Activated T-helper 17 cell treated with anti-CD3 and anti-CD28 coated beads, Interleukin-2, amount 50 U/mL, for 72 hours (primary cell): ENCODE measurements at places on chromosomes 7 and 10. TPM values are rescaled to one million over a fixed set of nuclear protein-coding genes. Genes with fewer than 3 reads are reported as not detected.

GRCh38 chr10:88159127-88159829, 295.9 kb downstream of the PTEN start:
- ATAC-seq: no peak

DNA sequence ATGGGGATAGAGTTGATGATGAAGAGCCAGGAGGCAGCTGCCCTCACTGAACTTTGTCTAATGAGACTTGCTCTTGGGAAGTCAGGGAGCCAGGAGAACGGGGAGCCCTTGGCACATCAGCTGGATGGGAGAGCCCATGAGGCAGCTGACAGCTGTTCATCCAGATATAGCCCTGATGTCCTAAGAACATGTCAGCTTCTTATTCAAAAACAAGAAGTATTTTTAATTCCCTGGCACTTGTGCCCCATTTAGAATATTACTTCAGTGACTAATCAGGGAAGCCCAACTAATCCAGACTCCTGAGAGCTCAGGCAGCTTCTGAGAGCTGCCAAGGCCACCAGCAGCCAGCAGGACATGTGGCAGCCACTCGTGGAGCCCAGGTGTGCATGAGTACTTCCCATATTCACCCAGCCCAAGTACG, 363.4 kb downstream of the GRID1 start:
- ATAC-seq: no peak

DNA sequence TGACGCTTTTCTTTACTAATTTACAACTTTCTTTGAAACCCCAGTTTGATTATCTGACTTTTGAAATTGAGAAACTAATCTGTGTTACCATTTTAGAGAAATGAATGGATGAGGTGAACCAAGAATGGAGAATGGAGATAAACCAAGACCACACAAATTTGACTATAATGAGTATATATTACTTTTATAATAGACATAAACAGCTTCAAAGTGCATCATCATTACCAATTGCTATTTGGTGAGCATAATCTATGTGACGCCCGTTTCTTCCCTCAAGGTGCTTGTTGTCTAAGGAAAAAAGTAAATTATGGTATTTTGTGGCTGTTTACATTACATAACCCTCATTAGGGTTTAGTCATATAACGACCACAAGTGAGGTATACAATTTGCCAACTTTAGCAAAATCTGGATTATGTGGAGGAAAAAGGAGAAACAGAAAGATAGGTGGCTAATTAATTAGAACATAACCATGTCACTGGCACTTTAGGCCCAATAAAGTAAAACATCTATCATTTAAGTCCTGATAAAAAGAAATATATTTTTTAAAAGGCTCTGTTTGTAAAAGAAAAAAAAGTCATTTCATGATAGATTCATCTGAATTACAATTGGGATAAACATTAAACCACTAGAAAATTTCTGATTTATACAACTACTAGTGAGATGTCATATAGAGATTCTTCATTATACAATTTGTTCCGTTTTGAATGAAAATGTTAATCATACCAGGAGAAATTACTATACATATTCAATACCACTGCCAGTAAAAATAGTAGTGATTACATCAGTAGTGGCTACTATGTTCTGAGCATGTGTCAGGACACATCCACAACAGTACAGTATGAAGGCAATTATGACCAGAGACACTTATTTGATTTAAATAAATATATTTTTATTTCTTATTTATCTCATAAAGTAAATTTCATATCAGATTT, 118.2 kb upstream of the FAM133B start:
- peak; percentile 84 for ATAC-seq

GRCh38 chr7:27199849-27200760, at the start of gene HOXA13:
TSS of gene HOXA13 (minus strand) at chr7:27200091. CDS start at chr7:27200077, 14 bp downstream.
- peak; percentile 37 for ATAC-seq

DNA sequence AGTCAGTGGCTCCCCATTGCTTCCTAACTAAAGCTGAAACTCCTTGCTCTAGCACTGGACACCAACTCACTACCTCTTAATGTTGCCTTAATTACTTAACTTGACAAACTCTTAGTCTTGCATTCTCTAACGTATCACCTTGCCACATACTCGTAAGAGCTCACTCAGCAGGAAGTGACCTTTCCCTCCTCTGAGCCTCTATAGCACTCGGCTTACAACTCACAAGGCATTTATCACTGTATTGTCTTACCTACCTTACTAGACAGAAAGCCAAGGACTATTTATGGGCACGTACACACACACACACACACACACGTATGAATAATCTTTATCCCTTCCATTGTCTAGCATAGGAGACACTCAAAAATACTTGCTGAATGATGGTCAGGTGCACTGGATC, 21.2 kb downstream of the CEP41 start:
- peak; percentile 36 for ATAC-seq

GRCh38 chr7:144997512-144997911, 161.7 kb upstream of the TPK1 start:
- no peak for ATAC-seq

DNA sequence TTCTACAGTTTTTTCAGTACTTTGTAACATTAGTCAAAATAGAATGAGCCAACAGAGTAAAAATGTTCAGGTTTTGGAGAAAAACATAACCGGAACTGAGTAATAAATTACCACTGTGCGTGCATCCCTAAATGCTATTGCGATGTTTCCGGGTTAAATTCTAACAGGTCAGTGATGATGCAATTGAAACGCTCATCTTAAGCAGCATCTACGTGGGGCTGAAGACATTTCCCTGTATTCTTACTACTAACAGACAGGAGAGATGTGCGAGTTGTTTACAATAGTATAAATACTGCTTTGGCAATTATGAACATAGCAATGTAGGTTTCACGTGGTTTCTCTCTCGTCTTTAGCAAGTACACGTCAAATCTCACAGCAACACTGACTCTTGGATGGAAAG, 149.4 kb downstream of the USP6NL start:
- ATAC-seq: no peak

DNA sequence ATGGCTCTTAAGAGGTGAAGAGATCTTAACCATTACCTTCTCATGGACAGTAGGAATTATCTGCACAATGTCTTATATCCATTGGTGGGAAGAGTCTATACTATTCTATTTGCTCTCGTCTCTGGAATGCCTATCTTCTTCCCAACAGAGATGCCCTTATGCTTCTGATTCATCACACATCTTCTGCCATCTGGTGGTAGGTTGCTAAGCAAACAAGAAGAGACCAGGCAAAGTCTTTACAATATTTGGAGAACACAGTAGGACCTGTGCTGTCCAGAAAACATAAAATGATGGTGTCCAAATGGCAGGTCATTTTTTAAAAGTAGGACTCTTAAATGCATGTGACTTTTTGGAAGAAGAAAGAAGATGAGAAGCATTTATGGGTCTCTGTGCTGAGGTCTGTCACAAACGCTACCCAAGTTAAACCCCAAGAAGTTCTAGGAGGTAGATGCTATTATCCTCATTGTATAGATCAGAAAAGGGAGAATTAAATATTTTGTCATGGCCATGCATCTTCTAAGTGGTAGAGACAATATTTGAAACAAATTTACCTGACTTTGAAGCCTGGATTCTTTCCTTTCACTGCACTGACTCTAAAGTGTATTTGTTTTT, 67.8 kb upstream of the NXPH1 start:
- no peak for ATAC-seq

DNA sequence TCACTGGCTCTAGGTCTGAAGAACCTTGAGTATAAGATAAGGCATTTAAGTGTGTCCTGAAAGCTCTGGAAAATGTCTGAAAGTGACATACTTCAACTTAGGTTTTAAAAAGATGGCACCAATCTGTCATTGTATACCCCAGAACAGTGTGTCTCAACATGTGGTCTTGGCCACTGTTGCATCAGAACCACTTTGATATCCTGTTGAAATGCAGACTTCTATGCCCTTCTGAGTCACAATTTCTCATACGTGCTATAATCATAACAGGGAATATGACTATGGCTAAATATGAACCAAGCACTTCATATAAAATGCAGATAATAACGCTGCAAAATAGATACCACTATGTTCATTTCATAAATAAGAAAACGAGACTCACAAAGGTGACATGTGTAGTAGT, 38.0 kb upstream of the GPAM start:
- no peak for ATAC-seq

GRCh38 chr7:142319970-142320369, 62.1 kb upstream of the PRSS58 start:
- peak; percentile 68 for ATAC-seq

- ATAC-seq: peak; percentile 82
Measured at GRCh38 chr10:91340613-91341362, 69.4 kb upstream of the HECTD2 start.

GRCh38 chr7:121337398-121337797, 8.6 kb downstream of the WNT16 start:
- ATAC-seq: no peak

DNA sequence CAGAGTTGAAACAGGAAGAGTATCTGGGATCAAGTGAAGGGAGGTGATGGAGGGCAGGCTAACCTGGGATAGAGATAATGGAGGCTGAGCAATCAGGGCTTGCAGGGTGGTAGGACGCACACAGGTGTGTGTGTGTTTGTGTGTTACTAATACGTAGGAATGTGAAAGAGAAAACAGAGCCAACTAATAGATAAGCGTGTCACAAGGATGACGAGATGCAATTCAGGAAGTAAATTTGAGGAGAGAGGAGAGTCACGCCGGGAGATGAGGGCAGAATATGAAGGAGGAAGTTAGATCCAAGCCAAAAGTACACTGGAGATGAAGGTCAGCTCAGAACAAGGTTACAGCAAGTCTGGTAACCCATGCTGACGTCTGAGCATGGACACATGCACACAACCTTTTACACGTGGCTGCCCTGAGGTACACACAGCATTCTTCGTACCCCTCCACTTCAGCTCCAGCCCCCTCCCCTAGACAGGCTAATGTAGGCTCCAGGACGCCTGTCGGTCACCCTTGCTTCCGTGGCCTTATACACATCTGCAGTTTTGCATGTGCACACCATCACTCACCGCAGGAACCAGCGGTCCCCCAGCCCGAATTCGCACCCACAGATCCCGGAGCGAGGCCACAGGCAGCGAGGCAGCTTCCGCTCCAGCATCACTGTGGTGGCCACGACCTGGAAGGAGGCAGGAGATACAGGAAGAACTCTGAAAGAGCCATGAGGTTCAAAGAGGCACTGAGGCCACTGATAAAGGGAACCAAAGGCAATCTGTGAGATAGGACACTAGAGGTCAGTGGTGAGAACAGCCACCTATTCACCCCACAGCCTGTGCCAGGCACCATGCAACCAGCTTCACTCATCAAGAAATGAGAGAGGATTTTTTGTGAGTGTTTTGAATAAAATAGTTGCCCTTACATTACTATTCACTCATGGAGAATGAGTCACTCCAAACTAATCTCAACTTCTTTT, 23.7 kb upstream of the TRPV6 start:
- no peak for ATAC-seq

DNA sequence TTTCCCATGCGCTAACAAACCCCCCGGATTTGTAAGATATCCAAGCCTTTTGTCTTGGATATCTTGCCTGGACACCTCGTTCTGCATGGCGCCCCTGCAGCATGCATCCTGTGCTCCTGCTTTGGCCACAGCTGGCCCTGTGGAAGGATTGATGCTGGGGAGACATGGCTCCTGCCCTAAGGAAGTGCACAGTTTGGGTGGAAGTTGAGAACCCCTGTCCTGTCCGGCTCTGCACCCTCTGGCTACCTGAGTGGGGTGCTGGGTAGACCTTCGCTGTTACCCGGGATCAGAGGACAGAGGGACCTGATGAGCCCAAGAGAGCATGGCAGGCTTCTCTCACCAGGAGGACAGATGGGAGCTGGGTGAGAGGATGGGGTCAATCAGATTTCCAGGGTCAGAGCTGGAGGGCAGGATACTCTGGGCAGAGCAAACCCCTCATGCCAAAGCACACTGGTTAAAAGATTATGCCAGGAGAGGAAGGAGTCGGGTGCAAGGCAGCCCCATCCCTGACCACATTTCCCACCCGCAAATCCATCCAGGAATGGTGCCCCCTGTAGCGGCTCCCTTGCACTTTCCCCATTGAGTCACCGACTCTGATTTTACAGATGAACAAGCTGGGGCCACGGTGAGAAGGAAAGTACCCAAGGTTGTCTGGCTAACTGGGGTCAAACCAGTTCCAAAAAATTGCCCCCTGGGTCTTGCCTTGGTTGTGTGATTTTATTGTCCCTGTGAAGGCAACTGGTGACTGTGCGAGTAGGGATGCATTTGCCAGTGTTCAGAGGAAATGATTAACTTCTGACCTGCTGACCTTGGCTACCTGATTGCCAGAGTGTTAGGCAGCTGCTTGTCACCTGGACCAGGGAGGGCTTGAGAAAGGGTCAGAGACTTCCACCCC, 290.1 kb upstream of the ZMIZ1 start:
- ATAC-seq: no peak

GRCh38 chr10:108290823-108291222, 1126.3 kb upstream of the SORCS1 start:
- ATAC-seq: no peak

- ATAC-seq: peak; percentile 75
Measured at GRCh38 chr7:18638594-18639452, 143.3 kb downstream of the HDAC9 start.

DNA sequence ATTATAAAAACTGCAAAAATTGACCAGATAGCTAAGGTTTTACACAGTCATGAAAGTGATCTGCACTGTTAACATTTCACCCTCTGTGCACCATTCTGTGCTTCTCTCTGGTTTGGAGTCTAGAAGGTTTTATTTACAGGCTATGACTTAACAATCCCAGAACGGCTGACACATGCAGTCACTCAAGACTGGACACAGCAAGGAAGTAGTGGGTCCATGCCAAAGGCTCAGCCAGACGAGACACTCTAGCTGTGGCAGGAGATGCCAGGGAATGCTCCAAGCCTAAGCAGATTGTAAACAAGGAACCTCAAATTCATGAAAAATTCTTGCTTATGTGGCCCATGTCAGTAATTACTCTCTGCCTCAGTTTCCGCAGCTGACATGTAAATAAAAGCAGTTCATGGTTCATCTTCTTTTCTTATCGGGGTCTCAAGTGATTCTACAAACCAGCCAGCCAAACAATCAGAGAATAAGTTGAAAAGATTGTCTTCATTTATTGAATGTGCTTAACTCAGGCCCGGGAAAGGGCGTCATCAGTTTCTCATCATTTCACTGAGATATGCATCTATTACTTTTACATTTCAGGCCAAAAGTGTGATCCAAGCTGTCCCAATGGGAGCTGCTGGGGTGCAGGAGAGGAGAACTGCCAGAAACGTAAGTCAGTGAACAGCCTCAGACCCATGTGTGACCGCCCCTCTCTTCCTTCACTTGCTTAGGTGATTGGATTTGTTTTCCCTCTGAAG, 132.1 kb downstream of the EGFR start:
- no peak for ATAC-seq

- ATAC-seq: no peak
Measured at GRCh38 chr10:83701799-83702198, 437.5 kb upstream of the GHITM start.

LRRC61 gene
- total RNA-seq: 32.7 TPM

ARMH3 gene
- total RNA-seq: 38.5 TPM

EEPD1 gene
- 0.95 TPM for total RNA-seq

CD36 gene
- total RNA-seq: not detected

DNAH11 gene
- total RNA-seq: 0.52 TPM

UPK3B gene
- total RNA-seq: 0.79 TPM

SFRP4 gene
- not detected for total RNA-seq

HOXA3 gene
- not detected for total RNA-seq

CDH23 gene
- 0.09 TPM for total RNA-seq

ZNF680 gene
- total RNA-seq: 21.5 TPM

SLC16A12 gene
- not detected for total RNA-seq
